ENCODE measurements at places on chromosomes 12 and 14. TPM values are rescaled to one million over a fixed set of nuclear protein-coding genes. Genes with fewer than 3 reads are reported as not detected.

The BDKRB2 gene
- 0.05 TPM for total RNA-seq

The AKAP6 gene
- total RNA-seq: 0.82 TPM

The PARP11 gene
- total RNA-seq: 7.3 TPM

The RNF212B gene
- total RNA-seq: not detected

DNA sequence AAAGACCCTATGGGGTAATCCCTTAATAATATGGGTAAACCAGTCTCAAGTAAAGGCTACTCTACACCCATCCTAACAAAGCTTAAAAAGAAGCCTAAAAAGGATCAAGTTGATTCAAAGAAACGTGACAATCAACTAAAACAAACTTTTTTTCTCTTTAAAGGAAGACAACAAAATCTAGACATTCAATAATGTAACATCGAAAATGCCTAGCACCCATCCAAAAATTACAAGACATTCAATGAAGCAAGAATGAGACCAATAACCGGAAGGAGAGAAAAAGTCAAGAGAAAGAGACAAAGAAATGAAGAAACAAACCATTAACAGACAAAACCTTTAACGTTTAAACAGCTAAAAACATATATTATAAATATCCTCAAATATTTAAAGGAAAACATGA is 143.8 kb upstream of the VASH1 start:
- DNase-seq: no peak
- no peak overlapping the region for H3K4me3 ChIP-seq
- no peaks in the 10 kb centered on the region for H3K4me1 ChIP-seq
- H3K27ac ChIP-seq: no peak overlapping the region
- no peaks in the 10 kb centered on the region for H3K36me3 ChIP-seq
